Fibroblast of lung (primary cell): ENCODE measurements at places on chromosomes 6 and 20. TPM values are rescaled to one million over a fixed set of nuclear protein-coding genes. Genes with fewer than 3 reads are reported as not detected.
A peak's percentile ranks its signal among the peaks of the same experiment; 100 is the strongest.

GRCh38 chr20:56868746-56869145 is 239.6 kb downstream of the TFAP2C start:
- no peaks in the 10 kb centered on the region for H3K36me3 ChIP-seq
- no peak for DNase-seq
- H3K4me1 ChIP-seq = no peaks in the 10 kb centered on the region
- H3K27me3 ChIP-seq = no peaks in the 10 kb centered on the region

DNA sequence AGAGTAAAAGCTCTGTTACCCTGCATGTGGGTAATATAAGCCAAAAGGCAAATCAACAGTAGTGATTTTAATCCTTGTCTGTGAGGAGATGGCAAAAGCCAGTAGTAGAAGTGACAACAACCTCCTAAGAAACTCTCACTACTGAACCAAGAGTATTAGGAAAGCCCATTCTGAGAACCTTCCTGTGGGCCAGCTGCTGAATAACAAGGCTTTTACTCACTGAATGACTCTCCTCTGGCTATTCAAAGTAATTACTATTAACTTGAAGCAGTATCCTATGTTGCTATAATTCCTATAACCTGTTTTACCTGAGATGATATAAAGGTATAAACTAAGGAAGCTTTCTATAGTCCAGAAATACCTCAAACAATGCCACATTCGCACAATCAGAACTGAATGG is 55.1 kb downstream of the CHD6 start:
- no peaks in the 10 kb centered on the region for H3K27me3 ChIP-seq
- no peaks in the 10 kb centered on the region for H3K36me3 ChIP-seq
- no peak overlapping the region for H3K27ac ChIP-seq
- DNase-seq = no peak

Gene TMEM14A
- total RNA-seq = 27.5 and 38.3 TPM in 2 replicates

GRCh38 chr6:145339089-145339488 is 396.2 kb downstream of the EPM2A start:
- no peak for DNase-seq
- no peaks in the 10 kb centered on the region for H3K36me3 ChIP-seq
- H3K4me3 ChIP-seq = no peak overlapping the region
- H3K27me3 ChIP-seq = no peaks in the 10 kb centered on the region
- H3K27ac ChIP-seq = no peak overlapping the region
- no peaks in the 10 kb centered on the region for H3K4me1 ChIP-seq

DNA sequence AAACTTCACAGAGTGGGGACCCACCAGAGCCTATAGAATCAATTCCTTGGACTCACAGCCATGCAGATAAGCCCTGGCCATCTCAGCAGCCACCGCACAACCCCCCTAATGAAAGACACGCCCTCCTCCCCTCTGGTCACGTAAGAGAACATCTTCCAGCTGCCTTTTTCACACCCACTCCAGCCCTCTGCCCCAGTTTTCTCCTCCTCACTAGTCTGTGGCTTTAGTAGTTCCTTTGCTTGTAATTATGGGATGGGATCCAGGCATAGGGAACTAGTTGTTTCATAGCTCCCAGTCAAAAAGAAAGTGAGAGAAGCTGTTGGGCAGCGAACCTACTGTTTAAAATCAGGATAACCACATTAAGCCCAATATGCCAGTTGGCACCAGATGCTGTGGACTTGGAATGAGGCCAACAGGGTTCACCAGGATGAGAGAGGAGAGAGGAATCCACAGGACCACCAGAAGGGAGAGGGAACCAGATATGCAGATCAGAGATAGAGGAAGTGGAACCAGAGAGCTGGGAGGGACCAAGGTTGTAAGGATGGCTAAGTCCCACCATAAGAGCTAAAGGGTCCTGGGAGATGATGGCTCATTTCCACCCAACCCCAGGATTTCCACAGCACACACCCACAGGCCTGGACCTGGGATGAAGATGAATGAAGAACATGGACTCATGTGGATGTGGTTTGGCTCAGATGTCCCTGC is 9.0 kb upstream of the BTN3A1 start:
- H3K4me3 ChIP-seq = no peak overlapping the region
- no peaks in the 10 kb centered on the region for H3K27me3 ChIP-seq
- H3K36me3 ChIP-seq = no peaks in the 10 kb centered on the region
- no peak overlapping the region for H3K27ac ChIP-seq

DNA sequence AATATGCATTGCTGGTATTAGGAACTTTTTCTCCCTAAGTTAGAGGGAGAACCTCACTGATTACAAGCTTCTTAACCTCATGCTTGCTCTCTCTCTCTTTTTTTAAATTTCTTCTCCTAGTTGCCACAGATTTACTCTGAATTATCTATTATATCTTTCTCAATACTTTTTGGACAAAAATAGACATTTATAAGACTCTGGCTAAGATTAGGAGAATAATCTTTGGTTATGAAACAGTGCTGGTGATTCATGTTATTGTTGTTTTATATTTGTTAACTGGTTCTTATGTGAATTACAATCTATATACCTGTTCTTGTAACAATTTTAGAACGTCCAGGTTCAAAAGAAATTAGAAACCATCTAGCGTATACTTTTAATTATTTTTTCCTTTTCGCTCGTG is 187.8 kb downstream of the OGFRL1 start:
- no peak overlapping the region for H3K4me3 ChIP-seq
- no peak overlapping the region for H3K27ac ChIP-seq
- peaks cover 10% of the 10 kb centered on the region for H3K4me1 ChIP-seq
- no peak for DNase-seq
- H3K36me3 ChIP-seq = no peaks in the 10 kb centered on the region

Gene WDR27
- total RNA-seq = 13.1 and 23.3 TPM in 2 replicates

Gene MATN4
- under 0.01 TPM in 2 replicates for total RNA-seq

GRCh38 chr6:108362455-108362854 is 67.6 kb downstream of the AFG1L start:
- H3K4me3 ChIP-seq = no peak overlapping the region
- no peak overlapping the region for H3K27ac ChIP-seq
- DNase-seq = no peak
- no peaks in the 10 kb centered on the region for H3K4me1 ChIP-seq

- H3K4me3 ChIP-seq = no peak overlapping the region
- DNase-seq = no peak
- H3K27me3 ChIP-seq = no peaks in the 10 kb centered on the region
- no peaks in the 10 kb centered on the region for H3K4me1 ChIP-seq
- H3K27ac ChIP-seq = no peak overlapping the region
Observed at GRCh38 chr6:124590001-124590400, 372.2 kb upstream of the RNF217 start.

DNA sequence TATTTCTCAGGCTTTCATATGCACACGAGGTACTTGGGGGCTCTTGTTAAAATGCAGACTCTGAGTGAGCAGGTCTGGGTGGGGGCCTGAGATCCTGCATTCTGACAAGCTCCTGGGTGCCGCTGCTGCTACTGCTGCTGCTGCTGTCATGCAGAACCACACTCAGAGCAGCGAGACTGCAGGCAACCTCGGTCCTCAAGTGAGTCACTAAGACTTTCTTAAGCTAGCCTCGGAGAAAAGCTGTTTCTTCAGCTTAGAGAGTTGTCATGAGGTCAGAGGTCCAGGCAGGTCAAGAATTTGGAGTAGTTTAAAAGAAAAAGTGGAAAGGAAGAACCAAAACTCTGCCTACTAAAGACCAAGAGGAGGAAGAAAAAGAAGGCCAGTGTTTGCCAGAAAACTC is 92.9 kb downstream of the SPTLC3 start:
- no peaks in the 10 kb centered on the region for H3K27me3 ChIP-seq
- H3K4me3 ChIP-seq = no peak overlapping the region
- no peaks in the 10 kb centered on the region for H3K4me1 ChIP-seq
- no peak overlapping the region for H3K27ac ChIP-seq
- peak; percentile 47 for DNase-seq

Gene SLA2
- not detected in 2 replicates for total RNA-seq

- peaks cover 7% of the 10 kb centered on the region for H3K4me1 ChIP-seq
- no peaks in the 10 kb centered on the region for H3K36me3 ChIP-seq
- H3K27me3 ChIP-seq = no peaks in the 10 kb centered on the region
- H3K4me3 ChIP-seq = no peak overlapping the region
- peak; percentile 75 for DNase-seq
- no peak overlapping the region for H3K27ac ChIP-seq
Observed at GRCh38 chr6:45718871-45719270, 296.8 kb downstream of the CLIC5 start.

- no peak for DNase-seq
- H3K4me1 ChIP-seq = no peaks in the 10 kb centered on the region
- no peak overlapping the region for H3K4me3 ChIP-seq
- H3K36me3 ChIP-seq = no peaks in the 10 kb centered on the region
- no peaks in the 10 kb centered on the region for H3K27me3 ChIP-seq
Observed at GRCh38 chr20:44426879-44427790, 48.5 kb upstream of the TTPAL start.

Gene CST5
- not detected in 2 replicates for total RNA-seq

DNA sequence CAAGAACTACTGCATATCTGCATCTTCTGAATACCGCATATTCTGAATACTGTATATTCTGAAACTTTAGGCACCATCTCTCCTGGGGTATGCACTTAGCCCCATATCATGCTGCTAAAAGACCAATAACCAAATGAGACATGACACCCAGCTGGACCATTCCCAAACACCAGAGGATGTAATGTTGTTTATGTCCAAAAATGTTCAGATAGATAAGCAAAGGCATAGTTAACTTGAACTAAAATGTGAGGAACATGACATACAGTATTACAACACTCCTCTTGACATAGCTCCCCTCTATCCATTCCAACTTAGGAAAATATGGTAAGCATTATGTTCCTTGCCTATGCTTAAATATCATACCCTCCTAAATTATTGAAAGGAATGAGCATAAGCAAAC is 127.3 kb downstream of the TENT5A start:
- no peaks in the 10 kb centered on the region for H3K4me1 ChIP-seq
- H3K27ac ChIP-seq = no peak overlapping the region
- no peaks in the 10 kb centered on the region for H3K27me3 ChIP-seq
- H3K36me3 ChIP-seq = no peaks in the 10 kb centered on the region

Gene VSTM2L
- 1.5 and 1.7 TPM in 2 replicates for total RNA-seq

DNA sequence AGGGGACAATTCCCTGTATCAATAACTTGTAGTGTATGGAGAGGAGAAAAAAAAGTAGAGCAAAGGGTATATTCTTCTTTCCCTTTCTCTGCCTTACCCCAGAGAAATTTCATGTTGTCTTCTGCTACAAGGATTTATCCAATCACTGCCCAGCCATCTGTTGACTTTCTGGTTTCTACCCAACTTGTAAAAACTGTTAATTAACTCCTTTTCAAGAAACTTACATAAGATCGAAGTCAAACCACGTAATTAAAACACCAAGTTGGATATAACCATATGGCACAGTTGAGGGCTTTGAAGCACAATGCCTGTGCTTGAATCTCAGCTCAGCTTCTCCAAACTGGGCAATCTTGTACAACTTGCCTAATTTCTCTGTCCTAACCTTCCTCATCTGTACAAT is 99.5 kb downstream of the MAN1A1 start:
- no peaks in the 10 kb centered on the region for H3K36me3 ChIP-seq
- no peak overlapping the region for H3K4me3 ChIP-seq
- no peak for DNase-seq
- no peak overlapping the region for H3K27ac ChIP-seq
- no peaks in the 10 kb centered on the region for H3K27me3 ChIP-seq
- H3K4me1 ChIP-seq = no peaks in the 10 kb centered on the region

- DNase-seq = no peak
- H3K27ac ChIP-seq = no peak overlapping the region
- no peaks in the 10 kb centered on the region for H3K27me3 ChIP-seq
- H3K36me3 ChIP-seq = no peaks in the 10 kb centered on the region
Observed at GRCh38 chr20:43430265-43431133, 27.2 kb upstream of the SRSF6 start.

Gene SLC17A3
- not detected in 2 replicates for total RNA-seq

- no peaks in the 10 kb centered on the region for H3K27me3 ChIP-seq
- no peaks in the 10 kb centered on the region for H3K36me3 ChIP-seq
- H3K4me3 ChIP-seq = no peak overlapping the region
- no peaks in the 10 kb centered on the region for H3K4me1 ChIP-seq
Observed at GRCh38 chr20:48783533-48784272, 44.1 kb downstream of the PREX1 start.

Gene GDAP1L1
- not detected in 2 replicates for total RNA-seq

Gene KHDRBS2
- not detected in 2 replicates for total RNA-seq

Gene PNPLA1
- not detected in 2 replicates for total RNA-seq

DNA sequence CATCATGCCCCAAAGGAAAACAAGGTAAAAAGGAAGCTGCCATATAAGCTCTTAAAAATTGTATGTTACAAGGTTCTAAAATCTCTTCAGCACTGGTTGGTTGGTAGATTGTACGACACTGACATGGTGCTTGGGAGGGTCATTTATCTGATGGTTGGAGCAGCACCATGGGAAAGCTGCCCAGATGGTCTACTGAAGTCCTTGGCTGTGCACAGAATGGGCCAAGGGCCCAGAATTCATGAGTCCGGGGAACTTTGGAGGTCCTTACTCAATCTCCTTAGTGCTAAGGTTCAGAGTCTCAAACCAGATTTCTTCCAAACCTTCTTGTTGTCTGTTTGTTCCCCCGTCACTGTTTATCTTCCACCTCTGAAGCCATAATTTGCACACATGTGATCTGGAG is 314.4 kb downstream of the ESR1 start:
- H3K4me3 ChIP-seq = no peak overlapping the region
- peaks cover 1% of the 10 kb centered on the region for H3K36me3 ChIP-seq
- no peak overlapping the region for H3K27ac ChIP-seq
- no peaks in the 10 kb centered on the region for H3K27me3 ChIP-seq

Gene CCN6
- total RNA-seq = not detected in 2 replicates

Gene STXBP5
- total RNA-seq = 80.4 and 90.7 TPM in 2 replicates

Gene HLA-DOA
- not detected in 2 replicates for total RNA-seq

Gene TMEM242
- 6.4 and 7.3 TPM in 2 replicates for total RNA-seq
